ENCODE measurements at places on chromosomes 7 and 10. TPM values are rescaled to one million over a fixed set of nuclear protein-coding genes. Genes with fewer than 3 reads are reported as not detected.

DNA sequence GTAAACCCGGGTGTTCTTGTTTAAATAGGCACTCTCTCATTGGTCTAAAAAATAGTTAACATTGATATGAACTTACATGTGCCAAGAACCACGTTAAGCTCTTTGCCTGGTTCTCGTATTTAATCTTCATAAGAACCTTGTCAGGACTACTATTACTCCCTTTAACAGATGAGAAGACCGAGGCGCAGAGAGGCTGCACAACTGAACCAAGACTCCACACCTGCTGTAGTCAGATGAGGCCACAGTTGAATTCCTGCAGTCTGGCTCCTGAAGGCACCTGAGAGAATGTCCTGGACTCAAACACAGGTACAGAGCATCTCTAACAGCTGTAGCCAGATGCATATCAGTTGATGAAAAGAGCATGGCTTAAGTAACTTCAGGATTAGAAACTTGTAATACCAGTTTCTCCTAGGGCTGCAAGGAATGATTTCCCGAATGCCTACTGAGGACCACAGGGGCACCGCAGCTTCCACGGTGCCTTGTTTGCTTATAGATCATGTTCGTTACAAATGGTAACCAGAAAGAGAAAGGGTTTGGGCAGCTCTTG lies 9.5 kb downstream of the DDC start:
- no peak for DNase-seq

DNA sequence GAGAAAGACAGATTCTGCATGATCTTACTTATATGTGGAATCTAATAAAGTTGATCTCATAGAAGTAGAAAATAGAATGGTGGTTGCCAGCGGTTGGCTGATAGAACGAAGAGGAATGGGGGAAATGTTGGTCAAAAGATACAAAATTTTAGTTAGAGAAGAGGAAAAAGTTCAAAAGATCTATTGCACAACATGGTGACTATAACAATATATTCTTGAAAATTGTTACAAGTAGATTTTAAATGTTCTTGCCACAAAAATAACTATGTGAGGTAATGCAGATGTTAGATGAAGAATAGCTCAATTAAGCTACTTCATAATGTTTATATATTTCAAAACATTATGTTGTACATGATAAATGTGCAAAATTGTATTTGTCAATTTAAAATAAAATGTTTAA lies 112.3 kb upstream of the SMIM30 start:
- DNase-seq: no peak

- DNase-seq: peak; percentile 82
Measured at GRCh38 chr10:34124522-34125035, 690.5 kb downstream of the PARD3 start.

DNA sequence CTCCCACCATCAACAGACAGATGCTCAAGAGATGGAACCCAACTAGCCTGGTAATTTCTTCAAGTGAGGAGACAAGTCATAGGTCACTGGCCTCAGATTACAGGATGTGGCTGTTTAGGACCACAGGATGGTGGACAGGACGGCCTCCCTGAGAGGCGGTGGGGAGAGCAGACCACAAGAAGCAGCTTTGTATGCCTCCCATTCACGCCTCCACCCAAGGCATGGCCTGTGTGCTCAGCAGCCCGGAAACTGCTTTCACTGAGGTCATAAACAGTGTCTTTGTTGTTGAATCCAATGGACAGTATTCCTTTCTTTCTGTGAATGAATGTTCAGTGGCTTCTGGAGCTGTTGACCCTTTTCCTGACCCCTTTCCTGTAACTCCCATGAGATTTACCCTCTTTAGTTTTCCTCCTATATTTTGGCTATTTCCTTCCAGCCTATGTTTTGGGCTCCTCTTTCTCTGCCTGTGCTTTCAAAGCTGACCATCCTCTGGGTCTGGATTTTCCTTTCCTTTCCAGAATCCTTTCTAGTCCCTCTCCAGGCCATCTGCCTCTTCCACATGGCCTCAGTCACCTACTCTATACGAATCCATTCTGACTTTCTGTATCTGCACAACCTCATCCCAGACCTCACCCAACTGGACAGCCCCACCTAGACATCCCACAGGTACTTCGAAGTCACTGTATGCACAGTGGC lies 32.4 kb upstream of the INPP5F start:
- no peak for DNase-seq

CNNM1 gene
- total RNA-seq: 0.63 TPM

DNA2 gene
- 17.0 TPM for total RNA-seq

FAM131B gene
- total RNA-seq: 1.5 TPM

Data from epithelial cell of proximal tubule (primary cell).